ENCODE measurements at places on chromosomes 3 and 15. TPM values are rescaled to one million over a fixed set of nuclear protein-coding genes. Genes with fewer than 3 reads are reported as not detected.

Gene LDHAL6B
- total RNA-seq = not detected

Gene NCBP2
- 41.6 TPM for total RNA-seq

Gene ACTRT3
- total RNA-seq = 1.5 TPM

Gene BUB1B
- total RNA-seq = 21.2 TPM

Gene TMCO5A
- not detected for total RNA-seq

Gene PAQR5
- total RNA-seq = under 0.01 TPM

Gene GOLGA6B
- not detected for total RNA-seq

Gene CD80
- not detected for total RNA-seq

Gene VILL
- total RNA-seq = 6.2 TPM

Gene ZNF660
- 0.49 TPM for total RNA-seq

Gene WDR82
- total RNA-seq = 53.3 TPM

Gene GPR27
- not detected for total RNA-seq

Gene PLSCR2
- total RNA-seq = 0.31 TPM

Gene RPS17
- 1,120 TPM for total RNA-seq

Gene MASP1
- total RNA-seq = 0.19 TPM

Gene AGBL1
- total RNA-seq = not detected

Gene CDHR4
- total RNA-seq = not detected

Gene SPTBN5
- total RNA-seq = 5.2 TPM

Gene DLL4
- 116 TPM for total RNA-seq

Gene PLOD2
- 69.6 TPM for total RNA-seq

Gene ITIH1
- 0.16 TPM for total RNA-seq

Gene GOLGA8J
- total RNA-seq = 0.13 TPM

Gene BLM
- total RNA-seq = 6.6 TPM

Gene CERS3
- not detected for total RNA-seq

Gene CCNB2
- 18.7 TPM for total RNA-seq

Gene FRMD5
- total RNA-seq = 15.6 TPM

Gene HRG
- not detected for total RNA-seq

Gene CPLX3
- not detected for total RNA-seq
